Vagina (tissue), 2 donors: ENCODE measurements at places on chromosomes 13 and 19.

DNA sequence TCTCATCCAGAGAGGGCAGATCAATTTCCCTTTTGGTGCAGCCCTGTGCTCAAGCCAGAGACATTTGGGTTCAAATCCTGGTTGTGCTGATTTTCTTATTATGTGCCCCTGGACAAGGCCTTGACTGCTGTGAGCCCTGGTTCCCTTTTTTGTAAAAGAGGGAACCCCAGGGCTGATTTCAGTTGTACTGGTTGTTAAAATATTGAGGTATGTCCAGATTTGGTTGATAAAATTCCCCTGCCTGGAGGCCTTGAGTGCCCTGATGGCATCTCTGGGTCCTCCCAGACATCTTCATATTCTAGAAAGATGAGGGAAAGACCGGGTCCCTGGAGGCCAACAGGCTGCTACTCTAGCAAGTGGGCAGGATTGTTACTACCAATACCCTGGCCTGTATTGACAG is 14.4 kb upstream of the PLAUR start:
- DNase-seq: no peak

DNA sequence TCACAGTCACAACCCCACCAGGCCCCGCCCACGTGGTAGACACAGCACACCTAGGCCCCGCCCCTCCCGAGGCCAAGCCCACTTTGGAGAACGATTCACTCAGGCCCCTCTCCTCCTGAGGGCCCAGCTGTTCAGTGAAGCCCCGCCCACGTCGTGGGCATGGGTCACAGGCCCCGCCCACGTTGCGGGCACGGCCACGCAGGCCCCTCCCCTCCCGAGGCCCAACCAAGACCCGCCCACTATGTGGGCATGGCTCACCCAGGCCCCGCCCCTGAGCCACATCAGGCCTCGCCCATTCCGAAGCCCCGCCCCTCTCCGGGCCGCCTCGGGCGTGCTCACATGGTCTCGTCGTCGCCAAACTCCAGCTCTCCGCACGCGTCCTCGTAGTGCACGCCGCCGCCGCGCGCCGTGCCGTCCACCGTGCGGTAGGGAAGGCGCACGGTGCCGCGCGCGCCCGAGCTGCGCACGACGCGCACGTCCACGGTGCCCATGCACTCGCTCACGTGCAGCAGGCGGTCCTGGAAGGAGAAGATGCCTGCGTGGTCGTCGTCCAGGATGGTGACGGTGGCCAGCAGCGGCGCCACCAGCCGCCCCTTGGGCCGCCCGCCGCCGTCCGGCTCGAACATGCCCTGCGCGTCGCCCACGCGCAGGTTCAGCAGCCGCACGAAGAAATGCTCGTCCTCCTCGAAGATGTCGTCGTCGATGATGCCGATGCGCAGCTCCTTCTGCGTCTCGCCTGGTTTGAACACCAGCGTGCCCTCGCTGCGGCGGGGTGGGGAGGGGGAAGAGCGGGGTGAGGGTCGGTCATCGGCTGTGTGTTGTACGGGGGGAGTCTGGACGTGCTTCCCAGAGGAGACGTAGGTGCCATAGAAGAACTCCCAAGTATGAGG is 24.0 kb downstream of the SLC8A2 start:
- DNase-seq: no peak

- DNase-seq: no peak
Measured at GRCh38 chr13:63149375-63149774, 1733.7 kb upstream of the PCDH20 start.

DNA sequence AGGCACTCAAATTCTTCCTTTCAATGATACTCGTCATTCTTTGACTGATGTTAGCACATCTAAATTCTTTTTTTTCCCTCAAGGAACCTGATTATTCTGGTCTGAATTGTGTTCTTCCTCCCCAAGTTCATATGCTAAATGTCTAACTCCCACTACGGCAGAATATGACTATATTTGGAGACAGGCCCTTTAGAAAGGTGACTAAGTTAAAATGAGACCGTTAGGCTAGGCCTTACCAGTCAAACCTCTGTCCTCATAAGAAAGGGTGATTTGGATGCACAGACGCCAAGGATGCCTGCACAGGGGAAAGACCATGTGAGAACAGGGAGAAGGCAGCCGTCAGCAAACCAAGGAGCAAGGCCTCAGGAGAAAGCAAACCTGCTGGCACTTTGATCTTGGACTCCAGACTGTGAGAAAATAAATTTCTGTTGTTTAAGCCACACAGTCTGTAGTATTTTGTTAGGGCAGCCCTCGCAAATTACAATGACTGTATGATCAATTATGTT is 13.1 kb upstream of the FOXO1 start:
- DNase-seq: no peak

GRCh38 chr19:19207637-19208572 is 3.9 kb upstream of the NCAN start:
- DNase-seq: no peak

DNA sequence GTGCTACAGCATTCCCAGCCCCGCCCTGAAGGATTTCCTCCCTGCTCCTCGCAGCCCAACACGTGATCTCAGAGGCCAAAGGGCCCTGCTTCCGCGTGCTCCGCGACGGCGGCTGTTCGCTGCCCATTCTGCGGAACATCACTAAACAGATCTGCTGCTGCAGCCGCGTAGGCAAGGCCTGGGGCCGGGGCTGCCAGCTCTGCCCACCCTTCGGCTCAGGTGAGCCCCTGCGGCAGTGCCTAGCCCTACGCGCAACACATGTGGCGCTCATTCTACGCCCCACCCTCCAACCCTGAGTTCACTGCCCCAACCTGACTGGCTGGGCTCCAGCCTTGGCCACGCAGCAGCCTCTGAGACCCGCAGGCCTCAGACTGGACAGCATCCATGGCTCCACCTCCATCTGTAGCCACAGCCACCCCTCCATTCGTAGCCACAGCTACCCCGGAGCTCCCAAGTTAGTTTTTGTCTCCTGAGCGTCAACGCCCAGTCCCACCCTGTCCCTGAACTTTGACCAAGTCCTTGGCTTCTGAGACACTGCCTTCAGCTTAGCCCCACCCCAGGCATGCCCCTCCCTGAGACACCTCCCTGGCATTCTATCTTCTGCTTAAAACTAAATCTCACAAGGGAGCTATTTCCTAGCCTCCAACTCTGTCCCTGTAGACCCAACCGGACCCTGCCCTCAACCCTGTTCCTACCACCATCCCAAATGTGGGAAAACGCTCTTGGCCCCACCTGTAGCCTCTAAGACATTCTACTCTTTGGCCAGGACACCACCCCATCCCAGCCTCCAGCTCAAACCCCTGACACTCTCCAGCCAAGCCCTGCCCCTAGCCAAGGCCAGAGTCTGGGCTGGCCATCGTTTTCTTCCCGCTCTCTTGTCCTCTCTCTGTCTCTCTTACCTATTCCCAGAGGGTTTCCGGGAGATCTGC is 6.4 kb downstream of the LTBP4 start:
- no peak for DNase-seq

GRCh38 chr13:80171096-80171495 is 169.8 kb downstream of the SPRY2 start:
- DNase-seq: no peak

DNA sequence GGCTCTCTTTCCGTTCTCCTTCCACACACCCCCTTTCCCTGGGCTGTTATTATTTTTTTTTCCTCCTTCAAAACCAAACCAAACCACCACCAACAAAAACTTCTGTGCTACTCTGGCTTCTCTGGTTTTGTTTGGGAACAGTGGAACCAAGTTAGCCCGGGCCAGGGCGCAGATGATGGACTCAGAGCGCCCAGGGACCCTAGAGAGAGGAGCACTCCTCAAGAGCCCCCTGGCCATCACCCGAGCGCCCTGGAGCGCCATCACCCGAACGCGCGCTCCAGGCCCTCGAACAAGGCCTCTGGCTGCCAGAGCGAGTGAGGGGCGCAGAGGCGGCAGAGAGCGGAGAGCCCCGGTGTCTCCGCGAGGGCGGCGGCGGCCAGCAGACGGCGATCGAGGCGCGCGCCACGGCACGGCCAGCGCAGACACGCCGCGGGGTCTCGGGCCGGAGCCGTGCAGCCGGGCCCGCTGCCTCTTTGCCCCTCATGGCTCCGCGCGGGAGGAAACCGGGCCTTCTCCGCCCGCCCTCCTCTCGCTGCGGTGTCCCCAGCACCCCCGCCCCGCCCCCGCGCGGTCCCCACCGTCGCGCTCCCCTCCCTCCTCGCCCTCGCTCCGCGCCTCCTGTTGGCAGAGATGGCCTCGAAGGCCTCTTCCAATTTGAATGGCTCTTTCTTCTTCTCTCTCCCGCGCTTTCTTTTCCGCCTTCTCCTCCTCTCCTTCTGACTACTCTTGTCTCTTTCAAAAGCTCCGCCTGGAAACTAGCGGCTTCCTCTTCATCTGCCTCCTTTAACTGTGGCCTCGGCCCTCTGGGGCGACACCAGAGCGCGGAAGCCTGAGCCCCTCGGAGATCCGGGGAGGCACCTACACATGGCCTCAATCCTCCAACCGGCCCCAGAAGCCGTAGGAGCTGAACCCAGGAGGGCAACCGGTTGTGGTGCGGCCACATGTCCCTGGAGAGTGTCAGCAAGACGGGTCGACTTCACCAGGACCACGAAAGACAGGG is 4.1 kb upstream of the SOX1 start:
- DNase-seq: no peak

GRCh38 chr19:8131517-8131916 is 17.9 kb downstream of the FBN3 start:
- DNase-seq: no peak

- no peak for DNase-seq
Measured at GRCh38 chr19:50921426-50922316, 10.5 kb upstream of the KLK4 start.
